ENCODE measurements at places on chromosomes 3 and 15.

DNA sequence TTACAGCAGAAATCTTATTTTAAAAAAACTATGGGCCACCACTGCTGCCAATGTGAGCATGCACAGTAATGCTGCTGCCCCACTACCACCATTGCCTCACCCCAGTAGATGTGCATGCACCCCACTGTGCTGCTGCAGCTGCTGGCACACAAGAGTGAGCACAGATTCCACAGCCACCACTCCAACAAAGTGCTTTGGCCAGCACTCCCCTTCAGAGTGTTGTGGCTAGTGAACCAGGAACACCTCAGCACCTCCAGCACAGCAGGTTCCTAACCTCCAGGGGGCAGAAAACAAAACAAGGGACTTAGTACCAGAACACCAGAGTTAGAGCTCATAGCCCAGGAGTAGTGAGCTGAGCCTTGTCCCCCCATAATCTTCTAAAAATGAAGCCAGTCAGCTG lies 629.6 kb downstream of the PYDC2 start:
- no peak for DNase-seq

DNA sequence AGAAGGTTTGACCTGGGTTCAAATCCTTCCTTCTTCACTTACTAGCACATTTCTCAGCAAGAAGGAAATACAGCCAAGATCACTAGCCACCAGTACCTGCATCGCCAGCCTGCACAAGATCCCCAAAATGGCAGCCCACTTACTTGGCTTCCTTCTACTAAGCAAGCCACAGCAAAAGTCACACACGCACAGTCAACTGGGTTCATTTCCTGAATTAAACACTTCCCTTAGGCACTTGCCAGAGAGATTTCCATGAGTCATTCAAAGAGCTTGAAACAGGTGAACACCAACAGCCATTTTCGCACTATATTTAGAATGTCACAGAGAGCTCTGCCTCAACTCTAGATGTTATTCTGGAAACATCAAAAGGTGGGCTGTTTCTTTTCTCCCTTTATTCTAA lies 42.6 kb downstream of the MGLL start:
- DNase-seq: no peak

DNA sequence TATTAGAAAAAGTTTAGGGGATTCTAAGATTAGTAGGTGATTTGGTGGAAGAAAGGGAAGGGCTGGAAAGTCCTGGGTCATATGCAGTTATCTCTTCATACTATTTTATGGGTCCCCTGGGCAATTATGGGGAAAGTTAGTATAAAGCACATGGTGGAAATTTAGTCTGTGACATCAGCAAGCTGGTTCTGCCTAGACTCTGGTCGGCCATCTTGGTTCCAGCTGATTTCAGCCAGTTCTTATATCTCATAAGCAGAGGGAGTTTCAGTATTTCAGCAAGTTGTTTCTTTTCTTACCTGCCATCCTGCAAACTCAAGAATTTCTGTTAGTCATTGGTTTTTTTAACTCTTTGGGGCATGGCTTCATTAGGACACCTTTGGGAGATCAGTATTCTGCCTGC lies 1.0 kb upstream of the LYZL4 start:
- DNase-seq: no peak

DNA sequence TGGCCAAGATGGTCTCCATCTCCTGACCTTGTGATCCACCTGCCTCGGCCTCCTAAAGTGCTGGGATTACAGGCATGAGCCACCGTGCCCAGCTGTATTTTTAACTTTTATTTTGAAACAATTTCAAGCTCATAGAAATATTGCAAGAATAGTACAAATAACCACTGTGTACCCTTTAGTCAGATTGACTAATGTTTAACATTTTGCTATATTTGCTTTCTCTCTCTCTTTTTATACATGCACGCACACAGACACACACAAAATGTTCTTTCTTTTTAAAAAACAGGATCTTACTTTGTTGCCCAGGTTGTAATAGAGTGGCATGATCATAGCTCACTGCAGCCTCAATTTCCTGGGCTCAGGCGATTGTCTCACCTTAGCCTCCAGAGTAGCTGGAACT lies 25.5 kb upstream of the DPPA4 start:
- no peak for DNase-seq

DNA sequence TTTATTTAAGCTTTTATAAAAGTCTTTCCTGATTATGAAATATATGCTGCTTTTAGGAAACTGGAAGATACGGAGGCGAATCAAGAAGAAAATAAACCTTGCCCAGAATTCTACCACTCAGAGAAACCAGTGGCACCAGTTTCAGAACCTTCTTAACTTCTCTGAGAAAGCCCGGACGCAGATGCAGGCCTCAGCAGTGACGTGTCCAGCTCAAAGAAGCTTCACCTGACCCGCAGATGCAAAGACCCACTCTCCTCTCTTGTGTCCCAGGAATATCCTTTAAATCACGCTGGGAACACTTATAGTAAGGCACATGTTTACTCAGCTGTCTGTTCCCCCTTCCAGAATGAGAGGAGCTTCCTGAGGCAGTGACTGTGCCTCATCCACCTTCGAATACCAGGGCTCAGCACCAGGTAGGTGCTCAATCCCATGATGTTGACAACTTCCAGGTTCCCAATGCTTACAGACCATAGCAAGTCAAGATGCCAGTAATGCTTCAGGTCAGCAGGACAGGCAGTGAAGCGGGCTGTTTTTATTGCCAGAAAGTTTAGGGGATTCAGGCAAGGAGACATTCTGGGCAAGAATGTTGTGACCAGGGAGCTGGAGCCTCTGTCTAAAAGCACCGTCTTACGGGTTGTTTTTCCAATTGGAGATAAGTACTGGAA lies 39.9 kb upstream of the LDHAL6B start:
- DNase-seq: no peak

DNA sequence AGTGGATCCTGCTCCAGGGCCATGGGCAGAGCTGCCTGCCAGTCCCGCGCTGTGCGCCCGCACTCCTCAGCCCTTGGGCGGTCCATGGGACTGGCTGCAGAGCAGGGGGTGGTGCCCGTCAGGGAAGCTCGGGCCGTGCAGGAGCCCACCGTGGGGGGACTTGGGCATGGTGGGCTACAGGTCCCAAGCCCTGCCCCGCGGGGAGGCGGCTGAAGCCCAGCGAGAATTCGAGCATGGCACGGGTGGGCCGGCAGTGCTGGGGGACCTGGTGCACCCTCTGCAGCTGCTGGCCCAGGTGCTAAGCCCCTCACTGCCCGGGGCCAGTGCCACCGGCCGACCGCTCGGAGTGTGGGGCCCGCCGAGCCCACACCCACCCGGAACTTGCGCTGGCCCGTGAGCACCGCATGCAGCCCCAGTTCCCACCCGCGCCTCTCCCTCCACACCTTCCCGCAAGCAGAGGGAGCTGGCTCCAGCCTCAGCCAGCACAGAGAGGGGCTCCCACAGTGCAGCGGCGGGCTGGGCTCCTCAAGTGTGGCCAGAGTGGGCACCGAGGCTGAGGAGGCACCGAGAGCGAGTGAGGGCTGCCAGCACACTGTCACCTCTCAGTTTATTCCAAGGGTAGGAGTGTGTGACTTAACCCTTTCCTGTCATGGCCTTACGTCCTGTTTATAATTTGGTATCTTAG lies 129.3 kb downstream of the TMEM108 start:
- DNase-seq: no peak

- no peak for DNase-seq
These were observed 24.3 kb upstream of the ANP32A start for GRCh38 chr15:68844856-68845550.

GRCh38 chr3:191624299-191624698 lies 163.3 kb downstream of the PYDC2 start:
- DNase-seq: no peak

- DNase-seq: no peak
These were observed 39.1 kb downstream of the HCN4 start for GRCh38 chr15:73329501-73330200.

DNA sequence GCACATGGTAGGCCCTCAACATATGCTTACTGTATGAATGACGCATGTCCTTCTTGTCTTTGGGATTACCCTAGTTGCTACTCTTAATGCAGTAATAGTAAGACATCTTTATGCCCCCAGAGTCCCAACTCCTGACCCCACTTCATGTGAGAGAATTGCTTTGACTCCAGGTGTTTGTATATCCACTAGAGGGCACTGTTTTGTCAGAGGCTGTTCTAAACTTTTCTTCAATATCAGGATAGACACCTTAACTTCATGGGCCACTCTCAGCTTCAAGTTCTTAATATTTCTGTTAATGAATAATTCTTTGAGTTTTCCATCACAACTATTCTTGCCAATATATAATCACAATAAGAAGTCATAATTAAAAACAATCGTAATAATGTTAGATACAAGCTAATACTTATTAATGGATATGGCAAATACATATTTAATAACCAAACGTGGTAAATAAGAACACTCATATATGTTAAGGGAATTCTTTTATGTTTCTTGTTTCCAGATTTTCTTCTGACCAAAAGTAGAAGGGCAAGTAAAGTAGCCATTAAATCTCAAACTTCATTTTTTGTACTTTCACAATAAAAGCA lies 337.2 kb upstream of the DNAJC19 start:
- no peak for DNase-seq

DNA sequence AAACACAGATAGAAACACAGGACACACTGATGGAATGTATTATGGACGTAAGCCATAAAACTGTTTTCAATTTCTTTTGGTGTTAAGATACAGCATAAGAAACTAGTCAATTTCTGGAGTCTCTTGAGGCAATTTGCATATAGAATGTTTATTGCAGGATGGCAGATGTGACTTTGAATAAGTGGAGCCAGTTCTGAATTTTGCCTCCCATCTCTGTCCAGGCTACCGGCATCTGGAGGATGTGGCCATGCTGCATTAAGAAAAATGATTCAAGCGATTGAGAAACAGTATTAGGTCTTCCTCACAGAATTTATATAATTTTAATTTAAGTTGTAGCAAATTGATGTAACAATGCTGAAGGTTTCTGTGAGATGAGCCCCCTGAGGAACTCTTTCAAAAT lies 81.5 kb downstream of the CHST2 start:
- no peak for DNase-seq

All from activated naive CD4-positive, alpha-beta T cell treated with anti-CD3 and anti-CD28 coated beads, Interleukin-2, amount 10 ng/mL, durations not matched to agents 7 days and 5 days (primary cell).